ENCODE measurements at places on chromosomes 16 and 17.
A peak's percentile ranks its signal among the peaks of the same experiment; 100 is the strongest.

DNA sequence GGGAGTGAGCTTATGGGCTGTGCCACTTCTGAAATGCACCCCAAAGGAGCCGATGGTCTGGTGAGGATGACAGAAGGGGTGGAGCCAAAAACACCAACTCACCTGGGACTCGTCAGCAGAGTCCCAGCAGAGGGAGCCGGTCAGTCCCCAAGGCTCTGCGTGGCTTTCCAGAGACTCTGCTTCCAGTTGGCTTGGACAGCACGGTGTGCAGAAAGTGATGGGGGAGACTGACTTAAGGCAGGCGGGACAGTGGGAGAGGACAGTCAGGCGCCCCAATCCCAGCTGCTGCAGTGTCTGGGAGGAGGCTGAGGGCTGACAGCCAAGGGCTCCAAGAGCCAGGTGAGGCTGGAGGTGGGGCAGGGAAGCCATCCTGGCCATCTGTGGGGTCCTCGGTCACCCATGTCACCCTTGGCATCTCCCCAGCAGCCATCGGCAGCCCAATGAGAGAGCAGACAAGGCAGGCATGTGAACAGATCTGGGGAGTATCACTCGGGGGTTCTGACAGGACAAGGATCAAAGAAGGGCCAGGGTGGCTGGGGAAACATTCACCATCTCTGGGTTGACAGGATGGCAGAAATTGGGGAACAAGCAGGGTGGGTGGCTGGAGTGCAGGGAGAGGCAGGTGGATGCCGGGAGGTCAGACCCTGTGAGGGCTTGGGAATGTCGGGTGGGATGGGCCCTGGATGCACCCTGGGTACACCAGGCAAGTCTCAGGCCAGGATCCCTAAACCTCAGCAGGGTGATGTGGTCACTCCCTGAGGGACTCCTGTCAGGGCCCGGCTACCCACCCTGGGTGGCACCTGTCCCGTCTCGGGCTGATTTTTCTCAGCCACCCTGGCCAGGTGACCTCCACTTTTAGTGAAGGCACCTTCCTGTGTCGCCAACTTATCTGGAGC is 8.9 kb upstream of the KRTAP17-1 start:
- DNase-seq = no peak

DNA sequence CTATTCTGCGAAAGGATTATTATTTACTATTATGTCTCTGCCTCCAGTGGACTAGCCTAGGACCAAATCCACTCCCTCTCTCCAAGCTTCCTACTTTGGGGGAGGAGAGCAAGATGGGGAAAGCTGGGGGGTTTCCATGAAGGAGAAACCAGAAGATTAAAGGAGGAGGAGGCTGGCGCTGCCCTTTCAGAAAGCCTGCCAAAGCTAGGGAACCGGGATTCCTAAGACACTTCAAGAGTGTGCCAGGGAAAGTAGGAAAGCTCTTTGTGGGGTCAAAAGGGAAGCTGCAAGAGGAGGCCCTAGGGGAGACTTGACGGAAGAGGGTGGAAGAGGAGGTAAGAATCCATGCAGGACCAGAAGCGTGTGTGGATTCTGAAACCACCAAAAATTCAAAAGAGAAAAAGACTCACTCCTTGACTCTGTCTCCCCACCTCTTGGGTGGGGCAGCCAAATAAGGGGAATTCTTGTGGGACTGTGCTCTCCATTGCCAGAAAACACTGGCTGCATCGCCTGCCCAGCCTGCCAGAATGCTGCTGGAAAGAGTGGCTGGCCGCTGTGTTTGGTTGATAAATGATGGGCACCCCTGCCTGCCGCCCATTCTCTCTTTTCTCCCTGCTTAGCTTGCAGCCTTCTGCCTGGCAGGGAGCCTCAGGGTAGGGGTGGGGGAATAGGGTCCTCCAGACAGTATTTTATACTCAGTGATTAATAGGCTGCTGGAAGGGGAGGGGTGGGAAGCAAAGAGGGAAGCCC is 11.8 kb upstream of the KAT7 start:
- DNase-seq = no peak

DNA sequence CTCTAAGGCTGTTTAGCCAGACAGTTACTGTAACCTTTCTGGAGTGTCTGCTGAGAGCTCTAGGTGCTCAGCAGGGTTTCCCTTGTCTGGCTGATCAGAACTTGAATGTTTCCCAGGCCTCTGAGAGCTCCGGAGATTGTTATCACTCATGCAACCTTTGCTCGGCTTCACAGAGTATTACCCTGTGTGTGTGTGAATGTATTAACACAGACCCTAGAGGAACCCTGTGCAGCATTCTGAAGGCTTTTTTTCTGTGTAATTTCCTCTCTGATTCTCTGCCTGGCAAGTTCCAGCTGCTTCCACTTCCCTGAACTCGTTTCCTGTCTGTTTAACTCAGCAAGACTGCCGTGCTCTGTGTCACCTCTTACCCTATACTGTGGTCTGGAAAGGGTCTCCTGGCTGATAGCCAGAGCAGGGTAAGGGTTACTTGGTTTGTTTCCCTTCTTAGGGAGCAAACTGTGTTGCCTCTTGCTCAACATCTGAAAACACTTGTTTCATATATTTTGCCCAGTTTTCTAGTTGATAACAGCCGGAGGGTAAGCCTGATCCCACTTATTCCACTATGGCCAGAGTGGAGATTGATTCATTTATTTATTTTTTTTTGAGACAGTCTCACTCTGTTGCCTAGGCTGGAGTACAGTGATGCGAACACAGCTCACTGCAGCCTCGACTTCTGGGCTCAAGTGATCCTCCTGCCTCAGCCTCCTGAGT is 21.7 kb downstream of the PRMT7 start:
- DNase-seq = no peak

DNA sequence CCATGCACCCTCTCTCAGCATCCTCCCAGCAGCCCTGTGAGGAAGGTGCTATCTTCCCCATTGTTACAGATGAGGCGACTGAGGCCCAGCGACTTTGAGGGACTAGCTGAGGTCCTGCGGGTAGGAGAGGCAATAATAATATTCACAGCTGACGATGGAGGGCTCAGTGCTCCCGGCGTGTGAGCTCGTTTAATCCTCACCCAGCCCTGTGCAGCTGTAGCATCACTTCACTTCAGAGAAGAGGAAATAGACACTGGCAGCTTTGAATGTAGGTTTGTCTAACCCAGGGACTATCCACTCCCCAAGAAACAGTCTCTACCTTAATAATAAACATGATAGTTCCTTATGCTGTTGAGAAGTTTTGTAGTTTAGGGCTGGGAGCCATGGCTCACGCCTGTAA is 21.6 kb downstream of the LASP1 start:
- no peak for DNase-seq

- no peak for DNase-seq
Measured at GRCh38 chr16:75558846-75559401, 2.9 kb upstream of the TMEM231 start.

DNA sequence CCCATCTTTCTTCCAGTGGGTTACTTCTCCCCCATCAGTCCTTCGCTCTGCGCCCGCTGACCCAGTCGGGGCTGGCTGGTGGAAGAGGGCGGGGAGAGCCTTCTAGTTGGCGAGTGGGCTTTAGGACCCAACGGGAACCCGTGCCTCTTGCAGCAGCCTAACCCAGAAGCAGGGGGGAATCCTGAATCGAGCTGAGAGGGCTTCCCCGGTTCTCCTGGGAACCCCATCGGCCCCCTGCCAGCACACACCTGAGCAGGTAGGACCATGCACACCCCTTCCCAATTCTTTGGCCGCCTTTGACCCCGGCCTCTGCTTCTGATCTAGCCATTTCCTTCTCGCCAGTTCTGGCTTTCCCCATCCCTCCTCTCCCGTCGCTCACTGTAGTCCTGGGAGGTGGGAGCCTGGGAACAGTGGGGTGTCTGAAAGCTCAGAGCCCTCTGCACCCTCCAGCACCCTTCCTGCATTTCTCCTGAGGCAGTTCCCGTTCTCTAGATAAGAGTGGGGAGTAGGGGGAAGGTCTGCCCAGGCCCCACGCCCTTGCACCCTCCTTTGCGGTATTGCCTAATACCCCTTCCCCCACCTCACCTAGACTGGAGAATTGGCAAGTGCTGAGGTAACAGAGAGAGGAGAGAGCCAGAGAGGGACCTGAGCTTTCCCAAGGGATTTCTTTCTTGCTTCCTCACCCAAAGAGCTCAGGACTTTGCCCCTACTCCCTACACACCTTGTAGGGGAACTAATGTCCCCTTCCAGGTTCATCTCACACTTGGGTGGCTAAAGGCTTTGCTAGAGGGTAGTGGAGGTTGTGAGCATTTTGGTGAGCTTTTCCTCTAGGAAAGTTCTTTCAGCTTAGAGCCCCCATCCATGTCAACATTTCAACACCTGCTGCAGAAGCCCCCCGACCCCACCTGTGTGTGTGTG is at the start of gene RARA:
Gene RARA, plus strand, starts transcription at position 150 of the 918 bp plus-strand sequence. CDS start 22,039 bp downstream, outside the sequence.
- peak; percentile 37 for DNase-seq

DNA sequence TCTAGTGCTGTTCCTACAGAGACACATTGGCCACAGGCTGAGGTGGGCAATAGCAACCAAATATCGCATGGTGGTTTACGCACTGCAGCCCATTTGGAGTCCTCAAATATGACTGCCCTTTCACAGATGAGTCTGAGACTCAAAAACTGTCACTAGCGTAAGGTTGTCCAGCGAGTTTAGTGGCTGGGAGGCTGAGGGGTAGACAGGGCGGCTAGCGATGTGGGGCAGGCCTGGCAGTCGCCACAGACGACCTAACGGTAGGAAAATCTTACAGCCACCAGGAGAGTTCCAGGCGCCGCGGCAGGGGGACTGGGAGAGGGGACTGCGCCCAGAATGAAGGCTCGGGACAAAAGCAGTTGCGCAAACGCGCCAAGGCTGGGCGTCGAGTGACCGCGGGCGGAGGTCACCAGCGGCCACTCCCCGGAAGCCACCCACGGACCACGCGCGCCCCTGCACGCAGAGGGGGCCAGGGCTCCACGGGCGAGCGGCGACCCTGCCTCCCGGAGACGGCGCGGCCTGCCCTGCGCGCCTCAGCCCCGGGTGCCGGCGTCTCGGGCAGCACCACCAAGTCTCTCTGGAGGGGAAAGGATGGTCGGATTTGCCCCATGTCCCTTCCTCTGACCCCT is 699 bp upstream of the MAP1LC3B start:
- DNase-seq = no peak

GRCh38 chr17:11176549-11176948 is 64.5 kb upstream of the SHISA6 start:
- no peak for DNase-seq

DNA sequence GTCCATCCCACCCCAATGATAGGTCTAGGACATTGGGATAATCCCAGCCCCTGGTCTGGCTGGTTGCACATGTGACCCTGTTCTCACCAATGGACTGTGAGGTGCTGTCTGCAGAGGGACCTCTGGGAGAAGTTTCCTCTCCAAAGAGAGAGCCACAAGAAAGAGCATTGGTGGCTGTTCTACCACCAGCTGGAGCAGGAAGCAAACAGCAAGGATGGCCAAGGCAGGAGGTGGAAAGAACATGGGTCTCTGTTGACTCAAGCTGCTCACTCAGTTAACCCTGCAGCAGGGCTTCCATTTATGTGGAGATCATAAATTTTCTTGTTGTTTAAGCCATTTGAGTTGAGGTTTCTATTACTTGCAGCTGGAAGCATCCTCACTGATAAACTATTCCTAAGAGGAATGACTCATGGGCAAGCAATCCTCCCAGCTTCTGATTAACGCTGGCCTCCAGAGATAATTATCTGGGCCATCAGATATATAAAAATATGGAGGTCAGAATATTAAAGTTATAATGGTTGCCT is 52.6 kb downstream of the CYB5B start:
- DNase-seq = no peak

DNA sequence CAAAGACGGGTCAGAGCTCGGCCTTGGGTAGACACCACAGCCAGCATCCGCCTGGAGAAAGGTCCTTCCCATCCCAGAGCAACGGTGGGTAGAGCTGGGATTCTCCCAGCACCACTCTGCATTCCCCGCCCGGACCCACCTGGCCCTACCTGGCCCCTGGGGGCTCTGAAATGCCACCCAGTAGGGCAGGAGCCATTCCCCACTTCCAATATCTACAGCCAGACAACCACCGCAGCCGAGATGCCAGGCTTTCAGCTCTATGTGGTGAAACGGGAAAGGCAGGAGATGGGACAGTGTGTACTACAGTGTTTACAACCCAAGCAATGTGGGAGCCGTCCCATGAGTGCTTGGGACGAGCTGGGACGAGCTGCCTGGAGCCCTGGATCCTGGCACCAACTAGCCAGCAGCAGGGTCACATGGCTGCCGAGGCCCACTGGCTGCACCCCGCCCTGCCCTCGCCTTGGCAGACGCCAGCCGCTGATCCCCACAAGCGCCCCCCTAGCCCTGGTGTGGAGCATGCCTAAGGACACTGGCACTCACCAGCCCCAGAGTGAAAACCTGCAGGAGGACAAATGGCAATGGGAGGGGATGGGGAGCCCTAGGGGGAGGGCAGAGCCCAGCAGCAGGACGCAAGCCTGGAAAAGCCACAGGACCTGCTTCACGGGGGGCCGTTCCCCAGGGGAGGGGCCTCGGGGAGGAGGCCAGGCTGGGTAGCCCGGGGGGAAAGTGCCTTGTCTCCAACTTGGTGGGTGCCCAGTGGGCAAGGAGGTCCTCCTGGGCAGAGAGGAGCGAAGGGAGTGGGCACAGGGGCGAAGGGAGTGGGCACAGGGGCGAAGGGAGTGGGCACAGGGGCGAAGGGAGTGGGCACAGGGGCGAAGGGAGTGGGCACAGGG is 13.5 kb downstream of the TMC6 start:
- DNase-seq = peak; percentile 9

GRCh38 chr17:1546292-1546922 is 16.2 kb downstream of the PITPNA start:
- no peak for DNase-seq

DNA sequence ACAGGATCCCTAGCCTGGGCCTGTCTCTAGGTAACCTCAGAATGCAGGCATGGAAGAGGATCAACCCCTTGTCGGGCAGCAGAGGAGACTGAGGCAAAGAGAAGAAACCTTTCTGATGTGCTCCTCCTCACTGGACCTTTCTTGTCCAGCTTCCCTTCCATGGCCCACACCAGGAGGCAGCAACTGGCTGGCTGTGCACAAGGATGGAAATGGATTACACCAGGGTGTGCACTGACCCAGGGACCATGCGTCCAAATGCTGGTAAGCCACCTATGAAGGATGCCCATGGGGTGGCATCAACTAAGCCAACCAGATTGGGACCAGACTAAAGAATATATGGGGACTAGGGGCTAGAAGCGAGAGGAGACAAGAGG is 83.0 kb downstream of the N4BP1 start:
- DNase-seq = no peak

DNA sequence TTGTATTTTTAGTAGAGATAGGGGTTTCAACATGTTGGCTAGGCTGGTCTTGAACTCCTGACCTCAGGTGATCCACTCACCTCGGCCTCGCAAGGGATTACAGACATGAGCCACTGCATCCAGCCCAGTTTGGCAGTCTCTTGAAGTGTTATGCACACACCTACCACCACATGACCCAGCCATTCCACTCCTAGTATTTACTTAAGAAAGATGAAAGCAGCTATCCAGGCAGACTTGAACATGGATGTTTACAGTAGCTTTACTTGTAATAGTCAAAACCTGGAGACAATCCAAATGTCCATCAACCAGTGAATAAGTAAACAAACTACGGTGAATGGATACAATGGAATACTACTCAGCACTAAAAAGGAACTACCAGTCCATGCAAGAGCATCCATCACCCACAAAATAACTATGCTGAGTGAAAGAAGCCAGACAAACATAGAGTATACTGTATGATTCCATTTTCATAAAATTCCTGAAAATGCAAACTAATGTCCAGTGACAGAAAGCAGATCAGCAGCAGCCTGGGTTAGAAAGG is 37.8 kb upstream of the RASD1 start:
- DNase-seq = no peak

GRCh38 chr17:19263641-19264051 is 26.5 kb downstream of the EPN2 start:
- no peak for DNase-seq

- no peak for DNase-seq
Measured at GRCh38 chr16:12511708-12512107, 292.0 kb downstream of the CPPED1 start.

GRCh38 chr16:53769787-53770186 is 65.8 kb downstream of the FTO start:
- no peak for DNase-seq
